ENCODE measurements at places on chromosomes 3 and 15.
A peak's percentile ranks its signal among the peaks of the same experiment; 100 is the strongest.

- DNase-seq = no peak
Observed at GRCh38 chr15:88454236-88454635, 13.0 kb downstream of the MRPL46 start.

GRCh38 chr3:123658118-123658851 lies 73.4 kb upstream of the HACD2 start:
- DNase-seq = peak; percentile 73

DNA sequence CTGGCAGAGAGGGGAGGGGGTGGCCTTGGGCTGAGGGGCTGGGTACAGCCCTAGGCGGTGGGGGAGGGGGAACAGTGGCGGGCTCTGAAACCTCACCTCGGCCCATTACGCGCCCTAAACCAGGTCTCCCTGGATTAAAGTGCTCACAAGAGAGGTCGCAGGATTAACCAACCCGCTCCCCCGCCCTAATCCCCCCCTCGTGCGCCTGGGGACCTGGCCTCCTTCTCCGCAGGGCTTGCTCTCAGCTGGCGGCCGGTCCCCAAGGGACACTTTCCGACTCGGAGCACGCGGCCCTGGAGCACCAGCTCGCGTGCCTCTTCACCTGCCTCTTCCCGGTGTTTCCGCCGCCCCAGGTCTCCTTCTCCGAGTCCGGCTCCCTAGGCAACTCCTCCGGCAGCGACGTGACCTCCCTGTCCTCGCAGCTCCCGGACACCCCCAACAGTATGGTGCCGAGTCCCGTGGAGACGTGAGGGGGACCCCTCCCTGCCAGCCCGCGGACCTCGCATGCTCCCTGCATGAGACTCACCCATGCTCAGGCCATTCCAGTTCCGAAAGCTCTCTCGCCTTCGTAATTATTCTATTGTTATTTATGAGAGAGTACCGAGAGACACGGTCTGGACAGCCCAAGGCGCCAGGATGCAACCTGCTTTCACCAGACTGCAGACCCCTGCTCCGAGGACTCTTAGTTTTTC lies 4.9 kb downstream of the ISL2 start:
- DNase-seq = no peak

- peak; percentile 5 for DNase-seq
Observed at GRCh38 chr15:50355980-50356379, 982 bp upstream of the GABPB1 start.

GRCh38 chr3:118587847-118588246 lies 446.8 kb downstream of the IGSF11 start:
- no peak for DNase-seq

DNA sequence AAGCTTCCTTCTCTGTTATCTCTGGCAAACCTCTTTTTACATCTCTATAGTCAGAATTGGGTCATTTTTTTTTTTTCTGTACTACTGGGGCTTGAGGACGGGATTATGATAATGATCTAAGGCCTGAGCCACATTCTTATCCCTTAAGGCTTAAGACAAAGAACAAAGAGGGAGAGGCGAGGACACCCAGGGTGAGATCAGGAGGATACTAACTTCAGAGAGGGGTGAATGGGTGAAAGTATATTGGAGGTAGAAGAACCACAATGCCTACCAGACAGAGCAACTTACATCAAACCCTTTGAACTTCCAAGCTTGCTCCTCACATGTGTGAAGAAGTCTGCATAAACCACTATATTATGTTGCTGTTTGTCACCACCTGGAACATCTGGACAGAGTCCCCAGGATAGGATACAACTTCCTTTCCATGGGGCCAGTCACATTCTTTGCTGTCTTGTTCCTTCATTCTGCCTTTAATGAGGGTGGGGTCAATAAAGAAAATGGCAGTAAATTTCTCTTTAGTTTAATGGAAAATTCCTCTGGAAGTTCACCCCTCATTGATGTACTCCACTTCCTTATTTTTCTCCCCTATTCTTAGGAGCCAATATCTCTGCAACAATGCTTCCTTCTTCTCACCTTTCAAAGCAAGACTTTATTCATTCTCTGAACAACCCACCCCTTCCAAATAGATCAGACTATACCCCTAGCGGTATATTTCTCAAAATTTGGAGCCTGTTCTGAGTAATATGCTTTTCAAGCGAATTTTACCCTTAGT lies 9.1 kb upstream of the PDCD6IP start:
- DNase-seq = no peak

DNA sequence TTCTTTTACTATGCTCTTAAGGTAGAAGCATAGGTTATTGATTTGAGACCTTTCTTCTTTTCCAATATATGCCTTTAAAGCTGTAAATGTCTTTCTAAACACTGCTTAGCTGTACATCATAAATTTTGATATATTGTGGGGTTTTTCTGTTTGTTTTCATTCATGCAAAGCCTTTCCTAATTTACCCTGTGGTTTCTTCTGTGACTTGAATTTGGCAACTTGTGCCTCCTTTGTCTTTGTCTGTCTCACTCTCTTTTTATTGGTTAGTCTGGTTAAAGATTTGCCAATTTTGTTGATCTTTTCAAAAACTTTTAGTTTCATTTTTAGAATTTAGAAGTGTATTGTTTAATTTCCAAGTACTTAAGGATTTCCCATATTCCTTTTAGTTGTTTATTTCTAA lies 343.1 kb downstream of the OXSM start:
- no peak for DNase-seq

DNA sequence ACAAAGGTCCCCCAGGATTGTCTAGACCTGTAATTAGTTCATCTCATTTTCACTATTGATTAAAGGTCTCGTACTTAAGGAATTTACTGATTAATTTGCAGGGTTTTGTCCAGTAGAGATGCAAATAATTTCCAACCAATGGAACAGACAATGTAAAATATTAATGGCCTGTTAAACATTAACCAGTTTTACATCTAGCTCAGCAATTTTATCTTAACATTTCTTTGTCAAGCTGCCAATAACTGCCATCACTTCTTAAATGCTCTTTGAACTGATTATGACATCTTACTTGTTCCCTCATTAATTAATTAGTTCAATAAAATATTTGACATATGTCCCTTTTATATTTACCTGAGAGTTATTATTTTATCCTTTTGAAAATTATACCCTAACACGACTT lies 9.4 kb upstream of the STRIT1 start:
- DNase-seq = no peak

DNA sequence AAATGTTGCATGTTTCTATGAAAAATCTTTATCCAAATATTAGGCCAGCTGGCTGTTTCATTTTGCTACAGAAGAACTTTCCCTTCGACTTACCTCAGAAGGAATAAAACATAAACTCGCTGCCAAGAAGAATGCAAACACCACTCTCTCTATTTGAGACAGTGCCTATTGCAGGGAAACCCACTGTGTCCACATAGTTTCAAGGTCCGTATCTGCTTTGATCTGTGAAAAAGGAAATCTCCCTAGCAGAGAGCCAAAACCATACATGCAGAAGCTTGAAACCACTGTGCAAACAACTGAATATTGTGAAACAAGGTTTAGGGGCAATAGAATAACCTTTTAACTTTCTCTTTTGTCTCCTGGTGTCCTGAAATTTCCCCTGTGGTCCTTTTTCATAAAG lies 35.0 kb upstream of the CAPN7 start:
- DNase-seq = no peak

GRCh38 chr3:89059211-89059925 lies 48.1 kb upstream of the EPHA3 start:
- peak; percentile 80 for DNase-seq

DNA sequence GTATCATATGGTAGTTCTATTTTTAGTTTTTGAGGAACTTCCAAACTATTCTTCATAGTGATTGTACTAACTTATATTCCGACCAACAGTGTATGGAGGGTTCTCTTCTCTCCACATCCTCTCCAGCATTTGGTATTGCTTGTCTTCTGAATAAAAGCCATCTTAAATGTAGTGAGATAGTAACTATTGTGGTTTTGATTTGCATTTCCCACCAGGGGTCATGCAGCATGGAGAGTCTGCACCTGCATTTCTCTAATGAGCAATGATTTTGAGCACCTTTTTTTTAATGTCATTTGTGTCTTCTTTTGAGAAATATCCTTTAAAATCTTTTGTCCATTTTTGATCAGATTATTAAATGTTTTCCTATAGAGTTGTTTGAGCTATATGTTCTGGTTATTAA lies 718.5 kb downstream of the ZBBX start:
- no peak for DNase-seq

DNA sequence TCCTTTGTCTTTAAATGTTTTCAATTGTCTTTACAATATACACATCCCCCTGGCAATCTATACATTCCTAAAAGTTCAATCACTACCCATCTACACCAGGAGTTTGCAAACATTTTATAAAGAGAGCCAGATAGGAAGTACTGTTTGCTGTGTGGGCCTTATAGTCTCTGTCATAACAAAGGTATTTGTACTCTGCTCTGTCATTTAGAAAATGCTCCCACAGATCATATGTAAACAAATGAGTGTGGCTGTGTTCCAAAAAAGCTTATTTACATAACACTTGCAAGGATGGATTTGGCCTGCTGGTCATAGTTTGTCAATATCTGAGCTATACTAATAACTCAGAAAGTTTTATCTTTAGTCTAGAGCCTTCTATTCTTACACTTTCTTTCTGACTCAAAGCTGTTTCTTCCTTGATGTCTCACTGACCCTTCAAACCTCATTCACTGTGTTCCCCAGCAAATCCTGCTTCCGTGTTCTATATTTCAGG lies 511.9 kb downstream of the GBE1 start:
- no peak for DNase-seq

DNA sequence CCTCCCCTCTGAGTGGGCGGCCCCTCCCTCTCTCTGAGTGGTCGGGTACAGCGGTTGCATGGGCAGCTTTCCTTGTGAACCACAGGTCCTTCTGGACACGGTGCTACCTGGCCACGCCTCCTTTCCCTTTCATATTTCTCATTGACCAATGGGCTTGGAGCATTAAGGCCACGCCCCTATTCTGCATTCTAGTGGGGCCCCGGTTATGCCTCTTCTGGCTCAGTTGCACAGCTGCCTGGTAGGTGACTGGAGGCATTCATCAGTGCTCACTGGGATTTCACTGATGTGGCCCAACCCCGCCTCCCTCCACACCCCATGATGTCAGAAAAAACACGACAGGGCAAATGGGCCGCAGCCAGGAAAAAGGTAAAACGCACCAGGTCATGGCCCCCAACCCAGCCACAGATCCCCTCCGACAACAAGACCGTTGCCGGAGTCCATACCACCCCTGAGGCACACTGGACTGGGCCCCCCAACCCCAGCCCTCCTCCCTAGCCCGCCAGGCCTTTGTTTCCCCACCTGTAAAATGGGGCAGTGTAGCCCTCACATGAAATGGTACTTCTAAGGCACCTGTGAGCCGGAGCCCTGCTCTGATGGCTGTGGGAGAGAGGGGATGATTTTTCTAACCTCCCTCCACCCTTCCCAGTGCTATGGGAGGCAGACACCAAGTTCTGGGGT lies 26.3 kb downstream of the NGRN start:
- peak; percentile 19 for DNase-seq

DNA sequence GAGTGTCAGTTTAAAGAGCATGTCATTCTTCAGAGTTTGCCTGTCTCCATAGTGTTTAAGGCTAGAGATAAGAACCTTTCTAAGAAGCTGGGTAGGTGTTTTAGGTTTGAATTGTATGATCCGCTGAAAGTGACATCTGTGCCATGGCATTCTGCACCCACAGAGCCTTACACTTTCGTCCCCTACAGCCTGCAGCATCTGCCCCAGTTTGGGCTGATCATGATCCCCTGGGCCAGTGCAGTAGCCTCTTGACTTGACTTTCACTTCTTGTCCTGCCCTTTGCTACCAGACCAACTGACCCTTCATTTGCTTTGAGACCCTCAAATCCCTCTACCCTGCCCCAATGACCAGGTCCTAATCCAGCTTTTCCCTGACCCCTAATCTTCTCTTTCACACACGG lies 81.6 kb downstream of the SOX14 start:
- no peak for DNase-seq

GRCh38 chr15:62380011-62380410 lies 214.9 kb upstream of the C2CD4B start:
- DNase-seq = no peak

DNA sequence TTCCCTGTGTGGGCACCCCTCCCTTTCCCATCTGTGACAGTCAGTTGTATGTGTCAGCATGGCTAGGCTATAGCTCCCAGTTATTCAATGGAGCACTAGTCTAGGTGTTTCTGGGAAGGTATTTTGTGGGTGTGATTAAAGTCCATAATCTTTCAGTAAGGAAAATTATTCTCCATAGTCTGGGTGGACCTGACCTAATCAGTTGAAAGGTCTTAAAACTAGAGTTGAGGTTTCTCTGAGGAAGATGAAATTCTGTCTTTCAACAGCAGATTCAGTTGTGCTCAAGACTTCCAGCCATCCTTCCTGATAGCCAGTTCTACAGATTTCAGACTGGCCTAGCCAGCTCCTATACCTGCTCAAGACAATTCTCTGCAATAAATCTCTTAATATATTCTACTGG lies 284.6 kb upstream of the PROK2 start:
- no peak for DNase-seq

GRCh38 chr3:160564949-160565441 lies 376 bp downstream of the KPNA4 start:
- DNase-seq = peak; percentile 51

- DNase-seq = no peak
Observed at GRCh38 chr3:140203510-140203909, 268.5 kb downstream of the CLSTN2 start.

- DNase-seq = no peak
Observed at GRCh38 chr15:57285386-57285785, 90.9 kb upstream of the CGNL1 start.

GRCh38 chr3:9408546-9408945 lies 11.1 kb downstream of the SETD5 start:
- DNase-seq = peak; percentile 33

All from LHCN-M2 (cell line).